DMS153 (cell line): ENCODE measurements at places on chromosomes 3 and 15.

DNA sequence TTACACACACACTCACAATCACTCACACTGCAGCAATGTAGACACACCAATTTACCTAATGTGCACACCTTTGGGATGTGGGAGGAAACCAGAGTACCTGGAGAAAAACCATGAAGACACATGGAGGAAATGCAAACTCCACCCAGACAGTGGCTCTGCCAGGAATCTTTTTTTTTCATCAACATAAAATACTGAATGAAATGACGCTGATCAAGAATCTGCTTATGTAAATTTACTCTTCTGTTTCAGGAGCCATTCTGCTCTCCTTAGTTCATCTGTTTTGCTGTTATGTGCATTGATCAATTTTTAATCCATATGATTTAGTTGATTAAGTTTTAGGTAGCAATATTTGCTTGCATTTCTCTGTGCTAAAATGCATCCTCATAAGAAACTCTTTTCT, 414.2 kb upstream of the CCDC54 start:
- DNase-seq: no peak

GRCh38 chr3:38454884-38455638, 1.4 kb downstream of the ACVR2B start:
- peak; percentile 56 for DNase-seq

DNA sequence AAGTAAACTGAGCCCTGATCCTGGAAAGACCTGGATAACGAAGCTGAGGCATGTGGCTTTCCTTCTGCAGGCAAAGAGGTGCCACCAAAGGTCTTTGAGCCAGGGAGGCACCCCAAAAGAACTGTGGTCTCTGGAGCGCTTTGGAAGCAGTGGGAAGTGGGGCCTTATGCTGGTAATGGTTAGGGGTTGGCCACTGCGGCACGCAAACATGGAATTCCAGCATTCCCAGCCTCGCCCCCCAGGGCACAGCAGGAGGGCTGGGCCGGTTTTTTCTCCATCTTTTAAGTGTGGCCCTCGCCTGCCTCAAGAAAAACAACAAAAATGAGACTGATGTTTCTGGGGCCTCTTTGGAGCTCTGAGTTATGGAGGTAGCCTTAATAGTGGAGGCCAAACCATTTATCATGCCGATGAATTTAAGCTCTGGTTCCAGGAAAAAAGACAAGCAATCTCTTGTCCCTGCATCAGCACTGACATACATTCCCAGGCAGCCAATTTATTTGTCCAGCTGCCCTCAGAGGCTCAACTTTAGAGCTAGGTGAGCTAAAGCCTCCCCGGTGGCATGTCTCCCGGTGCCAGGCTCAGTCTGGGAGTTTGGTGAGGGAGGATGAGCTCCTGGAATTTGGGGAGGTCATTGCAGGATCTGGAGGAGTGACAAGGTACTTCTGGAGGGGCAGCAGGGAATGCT, 109.0 kb downstream of the TLE3 start:
- DNase-seq: no peak

DNA sequence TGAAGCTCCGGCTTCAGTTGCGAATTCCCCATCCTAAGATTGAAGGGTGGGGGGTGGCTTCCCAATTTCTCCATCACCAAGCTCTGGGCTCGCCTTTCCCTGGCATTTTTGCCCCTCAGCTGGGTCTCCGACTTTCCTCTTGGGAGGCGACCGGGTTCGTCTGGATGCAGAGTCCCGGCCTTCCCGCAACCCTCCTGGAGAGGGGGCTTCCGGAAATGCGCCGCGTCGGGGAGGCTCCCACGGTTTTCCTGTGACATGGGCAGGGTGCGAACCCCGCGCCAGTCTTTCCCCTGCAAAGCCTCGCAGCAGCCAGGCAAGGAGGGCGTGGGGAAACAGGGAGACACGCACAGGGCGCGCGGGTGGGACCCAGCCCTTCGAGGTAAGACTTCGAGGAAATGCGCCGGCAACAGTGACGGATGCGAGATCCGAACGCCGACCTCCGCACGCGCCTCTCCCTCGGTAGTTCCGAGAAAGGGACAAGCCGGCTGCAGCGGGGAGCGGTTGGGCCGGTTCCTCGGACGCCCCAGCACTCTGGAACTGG, 466 bp upstream of the HCN4 start:
- DNase-seq: no peak

- DNase-seq: no peak
These were observed 714.2 kb downstream of the SI start for GRCh38 chr3:164364111-164364510.

DNA sequence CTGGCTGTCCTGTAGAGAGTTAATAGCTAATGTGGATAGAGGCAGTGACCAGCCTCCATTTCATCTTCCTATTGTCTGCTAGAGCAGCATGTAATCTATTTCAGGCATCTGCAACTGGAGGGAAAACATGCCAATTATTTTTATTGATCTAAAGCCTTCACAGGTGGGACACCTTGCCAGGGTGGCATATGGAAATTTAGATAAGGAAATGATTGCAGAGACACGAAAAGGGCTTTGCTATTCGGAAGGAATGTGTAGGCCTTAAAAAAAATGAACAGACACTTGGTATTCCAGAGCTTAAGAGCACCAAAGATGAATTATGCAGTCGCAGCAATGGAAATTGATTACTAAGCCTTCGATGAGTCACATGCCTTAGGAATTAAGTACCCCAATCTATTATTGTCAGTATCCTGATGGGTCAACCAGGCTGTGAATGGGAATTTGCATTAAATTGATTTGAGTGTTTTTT, 454.7 kb downstream of the SQOR start:
- DNase-seq: no peak

DNA sequence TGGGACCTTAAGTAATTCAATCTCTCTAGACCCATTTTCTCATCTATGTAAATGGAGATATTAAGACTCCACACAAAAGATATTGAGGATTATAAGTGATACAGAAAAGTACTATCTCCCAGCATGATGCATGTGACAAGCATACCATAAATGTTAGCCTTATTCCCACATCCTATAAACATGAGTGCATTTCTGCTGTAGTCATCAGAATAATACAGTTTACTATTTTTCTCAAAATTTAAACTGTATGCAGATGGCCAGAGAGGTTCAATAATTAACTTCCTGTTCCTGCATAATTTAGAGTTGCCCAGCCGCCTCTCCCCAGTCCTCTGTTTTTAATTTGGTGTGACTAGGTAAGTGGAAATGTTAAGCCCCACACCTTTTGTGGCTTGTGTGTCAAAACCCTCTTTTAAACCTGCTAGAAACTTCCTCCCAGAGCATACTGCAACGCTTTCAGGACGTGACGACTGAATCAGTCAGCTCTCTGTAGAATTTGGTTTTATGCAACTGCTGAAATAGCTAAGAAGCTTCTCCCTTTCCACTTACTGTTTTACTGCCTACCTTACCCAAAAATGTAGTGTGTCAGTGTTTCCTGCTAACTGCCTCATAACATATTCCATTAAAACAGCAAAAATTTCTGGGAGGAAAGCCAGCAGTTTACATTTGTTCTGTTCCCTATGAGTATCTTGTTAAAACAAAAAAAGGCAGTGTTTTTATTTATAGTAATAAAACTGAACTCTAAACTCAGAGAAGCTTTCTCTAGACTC, 1037.9 kb downstream of the EPHA3 start:
- DNase-seq: no peak

DNA sequence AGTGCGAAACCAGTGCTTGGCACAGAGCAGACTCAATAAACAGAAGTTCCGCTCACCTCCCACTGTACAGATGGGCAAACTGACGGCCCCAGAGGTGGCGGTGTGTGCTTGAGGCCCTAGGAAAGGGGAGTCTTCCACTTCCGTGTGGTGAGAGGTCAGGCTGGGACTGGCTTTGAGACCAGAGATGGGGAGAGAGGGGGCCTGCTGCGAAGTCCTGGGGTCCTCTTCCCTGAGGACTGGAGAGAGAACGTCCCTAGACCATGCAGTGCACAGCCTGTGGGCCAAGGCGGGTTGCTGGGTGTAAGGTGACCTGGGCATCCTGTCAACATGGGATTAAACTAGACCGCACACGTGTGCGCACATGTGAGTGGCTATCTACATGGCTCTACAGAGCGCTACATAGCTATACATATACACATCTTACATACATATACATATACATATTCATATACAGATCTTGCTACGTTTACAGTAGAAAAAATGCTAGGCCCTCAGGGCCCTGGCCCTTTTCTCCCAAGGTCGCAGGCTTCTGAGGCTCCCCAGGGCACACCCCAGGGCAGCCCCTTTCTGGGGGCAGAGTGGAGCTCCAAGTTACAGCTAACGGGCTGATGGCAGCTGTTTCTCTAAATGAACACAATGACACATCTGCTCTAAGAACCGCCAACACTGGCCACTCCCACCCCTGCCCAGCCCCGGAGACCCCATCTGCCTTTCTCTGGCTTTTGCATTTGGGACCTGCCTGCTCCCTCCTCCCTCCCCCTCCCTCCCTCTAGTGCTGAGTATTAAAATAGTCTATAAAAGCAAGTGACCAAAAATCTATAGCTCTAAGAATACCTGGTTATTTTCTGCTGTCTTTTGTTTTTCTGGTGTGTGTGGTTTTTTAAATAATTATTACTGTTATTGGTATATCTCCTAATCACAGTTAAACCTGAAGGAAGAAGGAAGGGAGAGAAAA, 47.0 kb downstream of the HCN4 start:
- DNase-seq: no peak

DNA sequence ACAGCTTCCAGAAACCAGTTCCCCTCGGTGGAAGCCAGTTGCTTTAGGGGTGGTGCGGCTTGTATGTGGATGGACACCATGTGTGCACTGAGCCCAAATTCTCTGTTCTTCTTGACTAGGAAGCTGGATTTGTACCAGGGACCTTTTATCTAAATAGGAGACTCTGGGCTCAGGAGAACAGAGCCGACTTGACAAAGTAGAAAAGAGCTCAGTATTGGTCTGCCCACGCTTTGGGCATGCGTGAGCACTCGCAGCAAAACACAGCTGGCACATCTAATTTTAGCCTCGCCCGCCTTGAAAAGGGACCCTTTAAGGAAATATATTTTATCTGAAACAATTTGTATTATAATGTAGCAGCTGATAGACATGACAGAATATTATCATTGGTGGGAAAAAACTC, 1.1 kb upstream of the RBMS3 start:
- DNase-seq: no peak
